ENCODE measurements at places on chromosomes 2 and 18. TPM values are rescaled to one million over a fixed set of nuclear protein-coding genes. Genes with fewer than 3 reads are reported as not detected.
A peak's percentile ranks its signal among the peaks of the same experiment; 100 is the strongest.

DNA sequence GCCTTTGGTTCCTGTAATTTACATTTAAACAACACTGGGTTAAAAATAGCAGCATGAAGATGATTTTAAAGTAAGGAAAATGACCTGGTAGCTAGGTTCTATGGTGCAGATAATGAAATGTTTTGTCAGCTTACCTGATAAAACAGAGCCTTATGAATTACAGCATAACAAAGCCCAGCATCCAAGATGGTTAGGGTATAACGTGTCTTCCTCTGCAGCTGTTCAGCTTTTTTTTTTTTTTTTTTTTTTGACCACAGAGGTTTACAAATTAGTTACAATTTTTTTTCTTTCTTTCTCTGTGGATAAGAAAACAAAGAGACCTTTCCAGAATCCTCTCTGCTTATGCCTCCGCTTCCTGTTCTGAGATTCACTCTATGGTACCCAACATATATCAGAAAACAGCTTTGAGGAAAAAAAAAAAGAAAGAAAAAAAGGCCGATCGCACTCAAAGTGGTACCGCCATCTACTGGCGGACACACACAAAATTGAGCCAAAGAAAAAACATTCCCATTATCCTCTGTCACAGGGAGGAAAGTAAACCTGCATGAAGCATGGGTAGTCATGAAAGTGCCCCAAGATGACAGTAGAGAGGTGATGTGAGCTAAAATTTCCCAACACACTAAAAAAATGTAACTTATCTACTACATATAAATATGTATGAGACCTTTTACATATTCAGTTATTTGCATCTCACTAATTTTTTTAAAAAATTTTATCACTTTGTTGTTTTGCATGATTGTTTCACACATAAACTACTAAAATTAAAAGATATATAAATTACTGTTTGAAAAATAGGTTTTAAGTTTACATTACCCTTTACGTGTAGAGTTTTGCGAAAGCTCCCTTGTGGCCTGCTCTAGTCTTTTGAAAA lies at the start of gene SCN3A:
TSS of gene SCN3A (minus strand) at position 362 of the 871 bp plus-strand sequence. CDS start 27,656 bp downstream, outside the sequence.
- H3K4me3 ChIP-seq: peak within 1 kb of the TSS; percentile 17
- H3K4me1 ChIP-seq: peaks cover 4% of the 10 kb centered on the region
- no peak within 1 kb of the TSS for H3K27ac ChIP-seq
- H3K27me3 ChIP-seq: peaks cover 3% of the 10 kb centered on the region
- H3K36me3 ChIP-seq: no peaks in the 10 kb centered on the region
- no peak for DNase-seq

DNA sequence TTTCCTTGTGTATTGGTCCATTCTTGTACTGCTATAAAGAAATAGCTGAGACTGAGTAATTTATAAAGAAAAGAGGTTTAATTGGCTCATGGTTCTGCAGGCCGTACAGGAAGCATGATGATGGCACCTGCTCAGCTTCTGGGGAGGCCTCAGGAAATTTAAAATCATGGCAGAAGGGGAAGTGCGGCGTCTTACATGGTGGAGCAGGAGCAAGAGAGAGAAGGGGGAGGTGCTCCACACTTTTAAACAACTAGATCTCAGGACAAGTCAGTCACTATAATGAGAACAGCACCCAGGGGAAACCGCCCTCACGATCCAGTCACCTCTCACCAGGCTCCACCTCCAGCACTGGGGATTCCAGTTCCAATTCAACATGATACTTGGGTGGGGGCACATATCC lies 54.3 kb downstream of the MSH2 start:
- H3K36me3 ChIP-seq: peaks cover 44% of the 10 kb centered on the region
- H3K27ac ChIP-seq: no peak overlapping the region

GRCh38 chr2:241686324-241686649 lies 328 bp downstream of the DTYMK start:
- H3K4me1 ChIP-seq: peaks cover 22% of the 10 kb centered on the region
- H3K36me3 ChIP-seq: peaks cover 15% of the 10 kb centered on the region
- DNase-seq: no peak

DNA sequence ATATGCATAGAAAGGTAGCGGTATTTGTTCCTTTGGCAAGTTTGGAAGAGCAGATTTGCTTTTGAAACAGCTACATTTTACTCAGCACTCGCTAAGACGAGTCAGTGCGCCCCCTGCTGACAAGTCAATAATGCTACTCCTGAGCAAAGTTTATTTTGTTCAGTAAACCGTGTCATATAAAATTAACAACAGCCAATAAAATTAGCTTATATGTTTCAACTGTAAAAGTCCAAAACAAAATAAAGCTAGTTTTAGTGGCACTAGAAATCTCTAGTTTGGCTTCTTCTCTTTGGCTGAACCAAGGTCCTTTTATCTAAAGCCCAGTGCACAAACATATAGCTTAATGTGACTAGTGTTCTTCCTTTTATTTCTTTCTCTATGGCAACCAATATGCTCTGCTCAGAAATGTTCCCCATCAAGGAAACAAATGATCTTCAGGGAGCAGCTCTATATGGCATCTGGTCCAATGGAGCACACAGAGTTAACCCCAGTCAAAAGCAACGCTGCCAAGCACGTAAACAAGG lies 4.2 kb upstream of the POU3F3 start:
- no peaks in the 10 kb centered on the region for H3K36me3 ChIP-seq
- H3K4me3 ChIP-seq: no peak overlapping the region

GRCh38 chr2:201403880-201404279 lies 46.7 kb upstream of the FLACC1 start:
- no peak overlapping the region for H3K4me3 ChIP-seq
- peaks cover 26% of the 10 kb centered on the region for H3K36me3 ChIP-seq
- H3K27ac ChIP-seq: no peak overlapping the region
- DNase-seq: no peak
- H3K4me1 ChIP-seq: peaks cover 46% of the 10 kb centered on the region

DNA sequence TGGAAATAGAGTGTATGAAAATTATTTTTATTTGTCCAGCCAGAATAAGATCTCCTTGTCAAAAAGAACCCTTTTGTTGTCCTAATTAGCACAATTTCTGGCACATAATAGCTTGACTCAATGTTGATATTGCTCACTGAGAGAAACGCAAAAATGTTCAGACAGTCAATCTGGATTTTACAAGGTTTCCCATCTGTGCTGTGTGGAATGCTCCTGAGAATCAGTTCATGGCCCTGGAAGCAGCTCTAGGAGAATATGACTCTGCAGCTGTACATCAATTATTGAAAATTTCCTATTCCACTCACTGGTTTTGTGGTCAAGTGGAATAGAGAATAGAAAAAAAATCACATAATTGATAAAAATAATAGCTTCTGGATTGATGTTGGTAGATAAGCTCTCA lies 1582.9 kb upstream of the NXPH2 start:
- no peaks in the 10 kb centered on the region for H3K36me3 ChIP-seq
- no peak overlapping the region for H3K4me3 ChIP-seq
- DNase-seq: no peak
- no peaks in the 10 kb centered on the region for H3K27me3 ChIP-seq

- no peaks in the 10 kb centered on the region for H3K36me3 ChIP-seq
- H3K4me3 ChIP-seq: no peak overlapping the region
- no peak overlapping the region for H3K27ac ChIP-seq
- H3K27me3 ChIP-seq: peaks cover 1% of the 10 kb centered on the region
- H3K4me1 ChIP-seq: no peaks in the 10 kb centered on the region
- DNase-seq: no peak
These were observed 249.3 kb downstream of the ZNF521 start for GRCh38 chr18:25102662-25103061.

DNA sequence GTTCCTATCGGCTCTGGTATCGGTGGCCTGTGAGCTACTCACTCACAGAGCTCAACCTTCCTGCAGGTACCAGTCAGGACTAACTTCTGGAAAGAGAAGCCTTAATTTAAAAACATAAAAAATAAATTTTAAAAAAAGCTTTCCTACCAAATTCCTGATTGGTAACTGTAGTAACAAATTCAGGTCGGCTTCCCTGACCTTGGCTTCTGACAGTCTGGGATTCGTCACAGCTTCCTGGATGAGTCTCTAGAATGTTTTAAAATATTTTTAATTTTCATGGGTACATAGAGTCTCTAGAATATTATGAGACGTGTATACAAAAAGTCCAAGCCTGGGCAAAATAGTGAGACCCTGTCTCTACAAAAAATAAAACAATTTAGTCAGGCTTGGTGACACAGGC lies 45.0 kb upstream of the MTCL1 start:
- no peak overlapping the region for H3K27ac ChIP-seq
- H3K4me3 ChIP-seq: no peak overlapping the region
- H3K27me3 ChIP-seq: peaks cover 11% of the 10 kb centered on the region
- DNase-seq: no peak

GRCh38 chr2:233455006-233455405 lies 100.7 kb downstream of the DGKD start:
- peaks cover 9% of the 10 kb centered on the region for H3K4me1 ChIP-seq
- no peak overlapping the region for H3K27ac ChIP-seq
- H3K4me3 ChIP-seq: no peak overlapping the region
- peak; percentile 11 for DNase-seq
- H3K27me3 ChIP-seq: no peaks in the 10 kb centered on the region
- peaks cover 15% of the 10 kb centered on the region for H3K36me3 ChIP-seq

DNA sequence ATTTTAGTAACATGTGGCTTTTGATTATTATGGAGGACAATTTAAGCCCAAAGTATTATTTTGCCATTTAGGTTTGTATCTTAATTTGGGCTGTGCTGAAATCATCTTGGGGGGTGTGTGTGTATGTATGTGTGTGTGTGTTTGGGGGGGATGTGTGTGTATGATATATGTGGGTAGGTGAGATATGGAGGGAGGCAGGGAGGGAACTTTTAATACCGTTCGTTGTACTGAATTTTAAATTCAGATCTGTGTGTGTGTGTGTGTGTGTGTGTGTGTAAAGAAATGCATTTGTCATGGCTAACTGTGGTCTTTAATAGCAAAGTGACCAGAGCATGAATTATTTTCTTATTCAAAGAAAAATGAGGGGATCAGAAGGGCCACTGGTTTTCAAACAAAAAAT lies 113.7 kb downstream of the LTBP1 start:
- H3K27ac ChIP-seq: no peak overlapping the region
- no peaks in the 10 kb centered on the region for H3K36me3 ChIP-seq
- no peak overlapping the region for H3K4me3 ChIP-seq
- H3K4me1 ChIP-seq: no peaks in the 10 kb centered on the region

DNA sequence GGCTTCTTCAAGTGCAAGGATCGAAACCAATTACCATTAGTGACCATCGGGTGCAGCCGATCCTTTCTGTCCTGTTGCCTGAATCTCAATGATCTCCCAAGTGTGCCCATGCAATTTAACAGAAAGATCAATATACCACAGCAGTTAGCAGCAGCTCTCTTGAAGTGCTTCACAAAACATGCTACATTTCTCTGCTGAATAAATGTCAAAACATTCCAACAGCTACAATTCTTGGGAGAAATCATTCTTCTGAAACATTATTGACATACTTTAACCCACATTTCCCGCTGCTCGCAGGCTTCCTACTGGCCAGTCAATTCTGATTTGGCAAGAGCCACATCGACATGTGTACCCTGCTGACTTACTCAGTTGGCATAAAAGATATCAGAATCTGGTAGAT lies 907.7 kb downstream of the TMEM182 start:
- H3K36me3 ChIP-seq: no peaks in the 10 kb centered on the region
- DNase-seq: no peak
- H3K27me3 ChIP-seq: no peaks in the 10 kb centered on the region
- H3K27ac ChIP-seq: no peak overlapping the region
- no peaks in the 10 kb centered on the region for H3K4me1 ChIP-seq

GRCh38 chr18:36181898-36182506 lies 5.3 kb upstream of the MOCOS start:
- H3K27ac ChIP-seq: no peak overlapping the region
- no peaks in the 10 kb centered on the region for H3K27me3 ChIP-seq
- no peak overlapping the region for H3K4me3 ChIP-seq
- H3K4me1 ChIP-seq: peaks cover 9% of the 10 kb centered on the region
- DNase-seq: no peak
- peaks cover 9% of the 10 kb centered on the region for H3K36me3 ChIP-seq

DNA sequence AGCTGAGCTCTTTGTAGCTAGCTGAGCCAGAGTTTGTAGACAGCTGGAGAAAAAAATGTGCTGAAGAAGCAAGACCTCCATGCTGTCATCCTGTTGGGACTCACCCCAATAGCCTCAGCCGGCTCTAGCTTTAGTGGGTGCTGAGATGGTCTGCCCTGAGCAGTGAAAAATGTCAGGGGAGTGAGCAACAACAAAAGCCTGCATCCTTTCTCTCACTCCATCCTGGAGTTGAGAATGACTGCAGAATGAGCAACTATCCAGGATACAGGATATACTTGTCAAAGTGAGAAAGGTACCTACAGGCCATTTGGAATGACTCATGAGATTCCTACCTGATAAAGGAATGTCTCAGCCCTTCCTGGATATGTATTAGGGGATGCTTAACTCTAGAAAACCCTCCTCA lies 146.1 kb upstream of the DLX2 start:
- no peak overlapping the region for H3K27ac ChIP-seq
- H3K4me1 ChIP-seq: peaks cover 34% of the 10 kb centered on the region
- no peak overlapping the region for H3K4me3 ChIP-seq
- no peak for DNase-seq
- H3K27me3 ChIP-seq: peaks cover 2% of the 10 kb centered on the region
- peaks cover 5% of the 10 kb centered on the region for H3K36me3 ChIP-seq

GRCh38 chr2:35585972-35586371 lies 769.6 kb upstream of the CRIM1 start:
- H3K27ac ChIP-seq: no peak overlapping the region
- no peak overlapping the region for H3K4me3 ChIP-seq
- no peak for DNase-seq
- no peaks in the 10 kb centered on the region for H3K36me3 ChIP-seq

DNA sequence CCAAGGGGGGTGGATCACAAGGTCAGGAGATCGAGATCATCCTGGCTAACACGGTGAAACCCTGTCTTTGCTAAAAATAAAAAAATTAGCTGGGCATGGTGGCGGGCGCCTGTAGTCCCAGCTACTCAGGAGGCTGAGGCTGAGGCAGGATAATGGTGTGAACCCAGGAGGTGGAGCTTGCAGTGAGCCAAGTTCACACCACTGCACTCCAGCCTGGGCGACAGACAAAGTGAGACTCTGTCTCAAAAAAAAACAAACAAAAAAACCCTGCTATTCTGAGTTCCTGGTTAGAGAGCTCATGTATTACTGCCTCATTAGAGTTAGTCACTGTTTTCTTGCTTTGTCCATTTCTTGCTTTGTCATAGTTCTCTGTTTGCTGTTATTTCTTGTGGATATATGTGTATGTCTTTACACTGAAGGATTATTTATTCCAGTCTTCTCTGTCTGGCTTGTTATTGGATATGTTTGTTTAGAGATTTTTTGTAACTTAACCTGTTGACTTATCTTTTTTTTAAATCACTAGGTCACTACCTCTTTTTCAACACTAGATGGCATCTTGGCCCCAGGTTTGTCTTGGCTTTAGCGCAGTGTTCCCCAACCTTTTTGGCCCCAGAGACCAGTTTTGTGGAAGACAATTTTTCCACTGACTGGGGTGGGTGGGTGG lies 17.0 kb downstream of the TTLL4 start:
- no peak for DNase-seq
- H3K27ac ChIP-seq: no peak overlapping the region
- H3K4me1 ChIP-seq: peaks cover 3% of the 10 kb centered on the region
- H3K4me3 ChIP-seq: no peak overlapping the region

- DNase-seq: no peak
- H3K4me3 ChIP-seq: no peak overlapping the region
These were observed 23.4 kb downstream of the ZAP70 start for GRCh38 chr2:97736608-97737330.

- peaks cover 4% of the 10 kb centered on the region for H3K27me3 ChIP-seq
- H3K27ac ChIP-seq: no peak overlapping the region
- no peak overlapping the region for H3K4me3 ChIP-seq
These were observed 28.6 kb downstream of the PLA2R1 start for GRCh38 chr2:160033732-160034392.

Gene GULP1
- total RNA-seq: not detected

Gene RAB17
- not detected for total RNA-seq

Gene CHPF
- 8.1 TPM for total RNA-seq

Gene CFAP65
- not detected for total RNA-seq

Gene TWIST2
- not detected for total RNA-seq

Gene TXNDC2
- total RNA-seq: not detected

Gene IKZF2
- 20.6 TPM for total RNA-seq

Gene SPEG
- 18.1 TPM for total RNA-seq

Gene VWC2L
- total RNA-seq: not detected

Gene ABCB11
- total RNA-seq: not detected

Gene DAPL1
- total RNA-seq: not detected
